Cortex of kidney (tissue), 1 donor: ENCODE measurements at places on chromosomes 6 and 20.

DNA sequence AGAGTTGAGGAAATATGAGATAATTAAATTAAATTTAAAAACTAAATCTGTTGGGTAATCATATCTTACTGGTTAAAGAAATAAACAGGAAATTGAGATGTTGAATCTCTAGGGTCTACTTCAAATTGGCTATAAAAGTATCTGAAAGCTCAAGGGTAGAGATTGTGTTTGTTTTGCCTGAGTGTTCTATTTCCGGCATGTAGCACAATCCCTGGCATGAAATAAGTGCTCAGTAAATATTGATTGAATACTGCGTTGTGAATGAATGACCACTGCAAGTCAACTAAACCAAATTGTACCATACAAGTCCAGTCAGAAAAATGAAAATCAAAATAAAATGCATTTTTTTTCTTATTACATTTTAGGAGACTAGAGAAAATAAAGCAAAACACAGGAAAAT is 709.8 kb downstream of the EPM2A start:
- DNase-seq: no peak

DNA sequence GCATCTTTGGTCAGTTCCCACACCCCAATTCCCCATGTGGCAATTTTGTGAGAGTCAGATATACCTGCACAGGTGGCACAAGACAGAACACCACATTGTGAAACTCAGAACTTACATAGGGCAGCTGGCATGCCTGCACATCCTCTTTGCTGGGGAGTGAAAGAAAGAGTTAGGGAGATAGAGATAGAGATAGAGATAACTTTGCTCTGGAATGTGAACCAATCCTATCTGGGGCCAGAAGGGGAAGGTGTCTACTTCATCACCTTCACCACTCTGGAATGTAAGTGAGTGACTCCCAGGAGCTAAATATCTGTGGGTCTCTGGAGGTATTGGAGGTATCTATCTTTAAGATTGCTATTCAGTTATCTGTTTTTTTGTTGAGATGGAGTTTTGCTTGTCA is 289.2 kb downstream of the OGFRL1 start:
- DNase-seq: no peak

DNA sequence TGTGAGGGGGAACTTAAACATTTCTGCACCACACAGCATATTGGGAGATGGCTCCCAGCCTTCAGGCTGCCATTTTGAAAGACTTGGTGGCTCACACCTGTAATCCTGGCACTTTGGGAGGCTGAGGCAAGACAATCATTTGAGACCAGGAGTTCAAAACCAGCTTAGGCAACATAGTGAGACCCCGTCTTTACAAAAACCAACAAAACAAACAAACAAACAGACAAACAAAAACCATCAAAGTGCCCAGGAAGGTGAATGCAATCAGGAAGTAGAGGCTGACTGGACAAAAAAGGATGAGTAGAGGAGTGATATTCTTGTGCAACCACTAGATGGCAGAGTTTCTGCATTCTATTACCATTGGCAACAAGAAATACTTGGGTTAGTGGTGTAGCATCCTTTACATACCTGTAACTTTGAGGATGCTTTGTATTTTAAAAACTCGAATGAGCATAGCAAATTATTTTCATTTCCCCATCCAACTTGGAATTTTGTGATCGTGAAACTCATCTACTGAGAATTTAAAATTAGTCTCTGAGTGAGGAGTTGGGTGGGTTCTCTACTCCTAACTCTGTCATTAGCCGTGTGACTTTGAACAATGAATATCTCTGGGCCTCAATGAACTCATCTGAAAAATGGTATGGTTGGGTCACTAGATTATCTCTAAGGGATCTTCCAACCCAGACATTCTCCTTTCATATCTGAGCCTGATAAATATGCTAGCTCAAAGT is 84.4 kb downstream of the CRYBG1 start:
- no peak for DNase-seq

DNA sequence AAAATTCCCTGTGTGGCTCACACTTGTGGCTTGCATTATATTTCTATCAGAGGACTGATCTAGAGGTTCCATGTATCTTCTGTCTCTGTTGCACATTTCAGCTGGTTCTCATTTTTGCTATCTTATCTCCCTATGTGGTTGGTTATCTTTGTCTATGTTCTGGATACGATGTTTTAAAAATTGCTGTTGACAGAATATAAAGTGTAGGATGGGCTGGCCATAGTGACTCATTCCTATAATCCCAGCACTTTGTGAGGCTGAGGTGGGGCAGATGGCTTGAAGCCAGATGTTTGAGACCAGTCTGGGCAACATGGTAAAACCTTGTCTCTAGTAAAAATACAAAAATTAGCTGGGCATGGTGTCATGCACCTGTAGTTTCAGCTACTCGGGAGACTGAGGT is 9.9 kb upstream of the ULBP3 start:
- no peak for DNase-seq

GRCh38 chr6:107763946-107764345 is 60.2 kb downstream of the SCML4 start:
- DNase-seq: no peak

GRCh38 chr20:10786678-10787077 is 112.9 kb upstream of the JAG1 start:
- no peak for DNase-seq

GRCh38 chr6:147774856-147775255 is 266.4 kb downstream of the SAMD5 start:
- DNase-seq: no peak
